ENCODE measurements at places on chromosomes 1 and 21. TPM values are rescaled to one million over a fixed set of nuclear protein-coding genes. Genes with fewer than 3 reads are reported as not detected.

SH2D2A gene
- total RNA-seq = 2.7 TPM

DNA sequence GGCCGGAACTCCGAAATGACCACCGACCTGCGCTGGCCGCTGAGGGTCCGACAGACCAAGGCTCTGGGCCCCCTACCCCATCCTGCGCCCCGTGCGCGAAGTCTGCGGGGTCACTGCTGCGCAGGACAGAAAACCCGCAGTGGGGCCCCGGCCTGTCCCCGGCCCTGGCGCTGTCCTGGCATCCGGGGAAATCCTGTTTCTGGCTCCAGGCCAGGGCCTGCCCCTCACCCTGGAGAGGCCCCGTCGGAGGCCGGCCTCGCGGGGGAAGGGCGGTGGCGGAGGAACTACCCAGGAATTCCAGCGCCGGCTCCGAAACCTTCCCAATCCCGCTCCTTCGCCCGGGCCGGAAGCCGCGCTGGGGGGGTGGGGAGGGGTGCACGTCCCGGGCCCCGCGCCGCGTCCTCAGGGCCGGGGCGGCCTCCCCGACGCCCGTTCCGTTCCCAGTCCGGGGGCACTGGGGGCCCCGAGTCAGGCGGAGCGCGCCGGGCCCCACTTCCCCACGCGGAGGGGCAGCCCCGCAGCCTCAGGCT is 77.0 kb downstream of the MORN1 start:
- peak overlapping the region; percentile 30 for H3K4me3 ChIP-seq
- no peaks in the 10 kb centered on the region for H3K27me3 ChIP-seq
- peak overlapping the region; percentile 4 for H3K27ac ChIP-seq

DNA sequence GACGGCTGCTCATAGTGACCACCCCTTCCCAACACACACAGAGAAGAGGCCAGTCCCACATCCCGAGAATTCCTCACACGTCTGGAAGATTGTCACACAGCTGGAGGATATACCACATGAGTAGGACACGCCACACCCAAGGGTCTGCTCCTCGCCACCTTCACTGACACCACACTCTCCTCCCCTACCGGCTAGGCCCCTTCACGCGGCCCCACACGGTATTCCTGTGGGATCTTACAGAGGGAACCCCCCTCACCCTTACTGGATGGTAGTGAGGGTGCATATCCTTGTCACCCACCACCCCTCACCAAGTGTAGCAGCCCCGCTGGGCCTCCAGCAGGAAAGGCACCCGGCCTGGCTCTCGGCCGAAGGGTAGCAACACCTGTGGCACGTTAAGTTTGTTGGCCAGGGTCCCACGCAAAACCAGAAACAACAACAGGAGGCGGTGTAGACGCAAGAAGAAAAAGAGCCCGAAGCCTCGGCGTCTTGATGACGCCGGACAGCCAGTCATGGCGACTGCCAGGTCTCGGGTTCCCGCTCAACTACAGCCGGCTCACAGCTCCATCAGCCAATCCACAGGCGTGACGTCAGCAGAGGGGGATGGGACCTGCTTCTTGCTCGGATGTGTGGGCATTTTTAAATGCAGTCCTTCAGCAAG is at the start of gene NUP210L:
TSS of gene NUP210L (minus strand) at position 540 of the 658 bp plus-strand sequence.
- H3K4me3 ChIP-seq = no peak within 1 kb of the TSS
- peak; percentile 89 for DNase-seq
- H3K27me3 ChIP-seq = no peaks in the 10 kb centered on the region
- no peaks in the 10 kb centered on the region for H3K4me1 ChIP-seq
- no peaks in the 10 kb centered on the region for H3K36me3 ChIP-seq

GRCh38 chr1:3465935-3466321 is 11.5 kb downstream of the ARHGEF16 start:
- no peak overlapping the region for H3K4me3 ChIP-seq
- no peaks in the 10 kb centered on the region for H3K4me1 ChIP-seq
- no peaks in the 10 kb centered on the region for H3K27me3 ChIP-seq

BLACAT1 gene
- total RNA-seq = 0.21 TPM

GRCh38 chr1:25568834-25569596 is 25.6 kb downstream of the LDLRAP1 start:
- H3K36me3 ChIP-seq = no peaks in the 10 kb centered on the region
- H3K27ac ChIP-seq = no peak overlapping the region
- no peak for DNase-seq
- no peaks in the 10 kb centered on the region for H3K4me1 ChIP-seq
- no peaks in the 10 kb centered on the region for H3K27me3 ChIP-seq

LEFTY2 gene
- total RNA-seq = 5.1 TPM

AVPR1B gene
- total RNA-seq = not detected

DNA sequence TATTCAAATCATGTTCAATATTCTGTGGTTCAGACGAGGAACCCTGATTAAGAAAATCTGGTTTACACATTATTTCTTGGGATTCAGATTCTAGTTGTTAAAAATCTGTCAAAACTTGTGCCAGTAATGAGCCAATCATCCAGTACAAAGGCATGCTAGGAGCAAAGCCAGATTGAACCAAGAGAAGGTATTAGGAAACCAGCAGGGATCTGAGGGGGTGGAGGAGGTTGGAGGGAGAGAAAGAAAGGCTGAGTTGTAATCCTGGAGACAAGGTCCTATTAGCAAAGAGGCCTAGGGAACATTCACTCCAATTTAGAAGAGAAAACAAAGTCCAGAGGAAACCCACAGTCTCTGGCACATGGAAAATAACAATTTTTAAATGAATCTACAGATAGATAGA is 352.9 kb downstream of the LTN1 start:
- H3K36me3 ChIP-seq = no peaks in the 10 kb centered on the region
- no peak for DNase-seq
- no peak overlapping the region for H3K27ac ChIP-seq
- no peaks in the 10 kb centered on the region for H3K27me3 ChIP-seq

GRCh38 chr1:17452686-17453085 is 13.2 kb upstream of the RCC2 start:
- no peak for DNase-seq
- H3K4me3 ChIP-seq = no peak overlapping the region
- H3K4me1 ChIP-seq = no peaks in the 10 kb centered on the region
- H3K36me3 ChIP-seq = no peaks in the 10 kb centered on the region

- H3K36me3 ChIP-seq = no peaks in the 10 kb centered on the region
- H3K4me1 ChIP-seq = peaks cover 7% of the 10 kb centered on the region
- H3K27me3 ChIP-seq = no peaks in the 10 kb centered on the region
- DNase-seq = no peak
- H3K4me3 ChIP-seq = no peak overlapping the region
Observed at GRCh38 chr1:66557157-66557556, 23.2 kb downstream of the SGIP1 start.

DNA sequence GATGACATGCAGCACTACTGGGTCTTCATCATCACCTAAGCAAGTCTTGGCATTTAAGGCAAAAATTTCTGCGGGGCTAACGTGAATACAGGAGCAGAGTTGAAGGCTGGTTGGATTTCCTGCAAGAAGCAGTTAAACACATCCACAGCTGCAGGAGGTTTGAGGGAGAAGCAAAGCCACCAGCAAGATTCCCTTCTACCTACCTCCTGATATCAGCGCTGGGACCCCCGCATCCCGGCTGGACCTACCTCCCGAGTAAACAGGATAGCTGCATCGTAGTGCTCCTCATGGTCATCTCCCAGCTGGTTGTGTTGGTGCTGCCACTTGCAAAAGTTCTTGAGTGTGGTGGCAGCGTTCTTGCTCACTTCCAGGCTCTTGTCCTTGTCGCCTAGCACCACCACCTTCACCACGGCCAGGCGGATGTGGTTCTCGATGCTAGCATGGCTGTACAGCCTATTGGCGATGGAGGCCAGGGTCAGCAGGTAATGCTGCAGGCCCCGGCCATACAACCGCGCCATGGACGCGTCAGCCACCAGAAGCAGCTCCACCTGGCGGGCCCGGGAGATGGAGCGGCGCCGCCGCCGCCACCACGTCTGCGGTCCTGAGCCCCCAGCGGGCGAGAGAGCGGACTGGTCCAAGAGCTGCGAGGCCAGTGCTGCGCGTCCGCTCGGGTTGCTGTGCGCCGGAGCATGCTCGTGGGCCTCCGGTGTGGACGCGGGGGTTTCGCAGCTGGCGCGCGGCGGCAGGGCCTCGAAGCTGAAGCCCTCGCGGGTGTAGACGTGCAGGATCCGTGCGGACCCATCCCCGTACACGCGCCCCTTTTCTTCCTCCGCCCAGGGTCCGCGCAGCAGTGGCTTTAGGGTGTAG is 1.6 kb downstream of the ADAMTS5 start:
- DNase-seq = peak; percentile 87
- no peaks in the 10 kb centered on the region for H3K36me3 ChIP-seq
- H3K27me3 ChIP-seq = no peaks in the 10 kb centered on the region

DNA sequence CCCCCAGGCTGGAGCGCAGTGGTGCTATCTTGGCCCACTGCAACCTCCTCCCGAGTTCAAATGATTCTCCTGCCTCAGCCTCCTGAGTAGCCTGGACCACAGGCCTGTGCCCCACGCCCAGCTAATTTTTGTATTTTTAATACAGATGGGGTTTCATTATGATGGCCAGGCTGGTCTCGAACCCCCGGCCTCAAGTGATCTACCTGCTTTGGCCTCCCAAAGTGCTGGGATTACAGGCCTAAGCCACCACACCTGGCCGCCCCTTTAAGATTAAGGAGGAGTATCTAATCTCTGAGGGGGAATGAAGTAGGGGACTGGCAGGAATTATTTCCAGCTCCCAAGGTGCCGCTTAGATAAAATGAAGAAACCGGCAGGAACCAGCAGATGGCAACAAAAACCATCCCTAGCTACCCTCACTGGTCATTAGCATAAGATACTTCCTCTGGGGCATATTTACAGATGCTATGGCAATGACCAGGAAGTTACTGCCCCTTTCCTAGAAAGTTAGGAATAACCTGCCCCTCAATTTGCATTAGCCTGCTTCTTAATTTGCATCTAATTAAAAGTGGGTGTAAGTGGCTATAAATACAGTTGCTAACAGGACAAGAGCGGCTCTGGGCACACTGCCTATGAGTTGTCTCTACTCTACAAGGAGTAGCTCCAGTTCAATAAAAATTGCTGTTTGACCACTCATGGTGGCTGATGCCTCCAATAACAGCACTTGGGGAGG is 7.1 kb upstream of the NSUN4 start:
- H3K27me3 ChIP-seq = no peaks in the 10 kb centered on the region
- H3K27ac ChIP-seq = no peak overlapping the region
- no peak overlapping the region for H3K4me3 ChIP-seq
- DNase-seq = no peak

LIPI gene
- not detected for total RNA-seq

- peak overlapping the region; percentile 62 for H3K27ac ChIP-seq
- no peaks in the 10 kb centered on the region for H3K27me3 ChIP-seq
- no peaks in the 10 kb centered on the region for H3K36me3 ChIP-seq
- H3K4me1 ChIP-seq = no peaks in the 10 kb centered on the region
- H3K4me3 ChIP-seq = no peak overlapping the region
Observed at GRCh38 chr1:155648207-155649147, 38.5 kb downstream of the MSTO1 start.

- DNase-seq = no peak
- no peaks in the 10 kb centered on the region for H3K4me1 ChIP-seq
- no peak overlapping the region for H3K4me3 ChIP-seq
- H3K36me3 ChIP-seq = no peaks in the 10 kb centered on the region
Observed at GRCh38 chr21:40186045-40186444, 318.8 kb downstream of the PCP4 start.

DNA sequence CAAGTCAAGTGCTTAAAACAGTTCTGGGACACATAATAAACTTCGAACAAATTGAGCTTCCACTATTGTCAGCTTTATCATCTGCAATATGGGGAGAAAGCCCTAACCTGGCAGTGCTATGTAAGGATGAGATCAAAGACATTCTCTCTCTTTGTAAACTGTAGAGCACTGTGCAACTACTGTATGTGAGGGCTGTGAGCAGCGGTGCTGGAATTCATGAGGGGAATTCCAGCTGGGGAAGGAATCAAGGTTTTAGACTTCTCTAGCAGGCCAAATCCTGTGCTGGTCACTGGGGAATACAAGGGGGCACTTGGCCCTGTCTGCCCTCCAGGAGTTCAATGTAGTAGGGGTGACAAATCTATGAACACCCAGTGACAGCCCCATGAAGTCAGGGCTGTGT is 9.3 kb downstream of the FAM151A start:
- no peaks in the 10 kb centered on the region for H3K36me3 ChIP-seq
- H3K4me3 ChIP-seq = no peak overlapping the region
- H3K27ac ChIP-seq = no peak overlapping the region
- H3K27me3 ChIP-seq = no peaks in the 10 kb centered on the region
- H3K4me1 ChIP-seq = no peaks in the 10 kb centered on the region

TSPEAR gene
- total RNA-seq = not detected

ELAPOR1 gene
- total RNA-seq = 1.5 TPM

DNA sequence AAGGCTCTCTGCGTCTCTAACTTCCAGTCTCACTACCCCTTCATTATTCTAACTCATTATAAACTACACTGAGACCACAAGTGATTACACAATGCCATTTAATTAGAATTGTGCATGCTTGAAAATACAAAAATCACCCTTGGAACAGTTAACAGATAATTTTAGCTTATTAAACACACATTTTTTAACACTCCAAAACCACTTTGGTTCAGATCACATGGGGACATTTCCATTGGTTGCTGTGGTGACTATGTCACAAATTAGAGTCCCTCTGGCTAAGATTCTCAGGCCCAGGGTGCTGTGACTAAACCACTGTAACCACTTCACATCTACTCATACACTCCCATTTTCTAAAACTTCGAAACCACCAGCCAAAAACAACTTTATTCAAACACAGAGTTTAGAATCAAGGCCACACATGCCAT is 43.0 kb downstream of the JAK1 start:
- no peaks in the 10 kb centered on the region for H3K36me3 ChIP-seq
- peaks cover 8% of the 10 kb centered on the region for H3K4me1 ChIP-seq
- no peaks in the 10 kb centered on the region for H3K27me3 ChIP-seq
- no peak overlapping the region for H3K27ac ChIP-seq
- H3K4me3 ChIP-seq = no peak overlapping the region
- DNase-seq = no peak

C1orf116 gene
- total RNA-seq = 0.13 TPM

DNA sequence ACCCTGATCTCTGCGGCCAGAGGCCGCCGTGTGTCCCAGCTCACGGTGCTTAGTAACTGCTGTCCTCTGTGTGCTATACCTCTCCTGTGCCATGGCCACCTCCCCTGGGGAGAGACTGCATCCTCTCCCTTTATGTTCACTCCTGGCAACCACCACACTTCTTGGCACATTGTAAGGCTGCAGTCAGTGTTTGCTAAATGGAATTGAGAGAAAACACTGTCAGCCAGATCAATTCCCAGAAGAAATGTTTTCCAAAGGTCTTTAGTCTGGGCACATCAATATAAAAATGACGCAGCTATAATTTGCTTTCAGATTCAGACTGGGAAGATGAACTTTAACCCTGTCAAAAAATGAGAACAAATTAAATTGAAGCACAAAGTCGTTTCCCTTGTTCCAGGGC is 96.8 kb downstream of the BEND5 start:
- no peak overlapping the region for H3K4me3 ChIP-seq
- no peaks in the 10 kb centered on the region for H3K36me3 ChIP-seq
- peaks cover 9% of the 10 kb centered on the region for H3K4me1 ChIP-seq
- no peak overlapping the region for H3K27ac ChIP-seq
- H3K27me3 ChIP-seq = no peaks in the 10 kb centered on the region

SLC9C2 gene
- not detected for total RNA-seq

SFN gene
- total RNA-seq = 7.6 TPM

- H3K4me3 ChIP-seq = no peak overlapping the region
- H3K27me3 ChIP-seq = no peaks in the 10 kb centered on the region
- no peaks in the 10 kb centered on the region for H3K36me3 ChIP-seq
Observed at GRCh38 chr1:27630859-27631491, 4.0 kb downstream of the FGR start.

Data from aorta (tissue), 5 donors.